ENCODE measurements at places on chromosomes 7 and 10. TPM values are rescaled to one million over a fixed set of nuclear protein-coding genes. Genes with fewer than 3 reads are reported as not detected.
A peak's percentile ranks its signal among the peaks of the same experiment; 100 is the strongest.

Gene IDI2
- total RNA-seq, result not detected

Gene SPDYE5
- total RNA-seq, result not detected

Gene GIMAP7
- total RNA-seq, result 28.6 TPM

Gene OR6B1
- not detected for total RNA-seq

Gene UTF1
- total RNA-seq, result not detected

Gene TDRD1
- 0.78 TPM for total RNA-seq

Gene PIK3CG
- total RNA-seq, result 11.8 TPM

DNA sequence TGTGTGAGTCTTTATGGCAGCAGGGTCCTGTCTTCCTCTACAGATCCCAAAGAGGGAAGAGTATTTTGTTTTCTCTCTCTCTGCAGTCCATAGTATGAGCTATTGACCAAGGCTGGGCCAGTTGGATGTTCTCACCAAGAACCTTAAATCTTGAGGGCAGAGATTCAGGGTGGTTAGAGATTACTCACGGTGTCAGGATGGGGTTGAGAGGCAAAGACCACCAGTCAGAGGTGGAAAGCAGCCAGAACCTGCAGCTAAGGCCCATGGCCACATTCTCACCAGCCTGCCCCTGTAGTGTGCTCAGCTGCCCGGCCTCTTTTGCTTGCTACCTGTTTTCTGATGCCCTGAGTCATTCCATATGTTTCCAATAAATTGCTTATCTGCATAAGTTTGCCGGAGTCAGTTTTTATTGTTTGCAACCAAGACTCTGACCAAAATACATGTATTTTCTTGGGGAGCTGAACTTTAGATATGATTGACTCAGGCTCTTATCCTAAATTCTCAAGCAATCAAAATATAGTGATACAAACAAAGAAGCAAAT is 67.0 kb downstream of the MAP3K8 start:
- no peak for DNase-seq

DNA sequence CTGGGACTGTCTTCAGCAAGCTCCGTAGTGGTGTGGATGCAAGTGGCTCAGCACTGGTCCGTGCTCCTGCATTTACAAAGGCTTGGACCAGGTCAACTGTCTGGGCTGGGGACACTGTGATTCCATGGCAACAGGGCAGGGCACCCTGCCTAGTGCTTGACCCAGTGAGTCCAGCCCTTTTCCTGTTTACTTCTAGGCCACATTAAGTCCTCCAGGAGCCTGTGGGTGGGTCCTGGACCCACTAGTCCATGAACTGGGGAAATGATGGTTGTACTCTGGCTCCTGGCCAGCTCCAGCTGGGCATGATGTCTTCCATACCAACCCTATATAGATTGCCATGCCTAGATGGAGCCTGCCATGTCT is 152.0 kb downstream of the RPS24 start:
- peak; percentile 71 for DNase-seq

GRCh38 chr10:107740962-107741690 is 576.6 kb upstream of the SORCS1 start:
- no peak for DNase-seq

DNA sequence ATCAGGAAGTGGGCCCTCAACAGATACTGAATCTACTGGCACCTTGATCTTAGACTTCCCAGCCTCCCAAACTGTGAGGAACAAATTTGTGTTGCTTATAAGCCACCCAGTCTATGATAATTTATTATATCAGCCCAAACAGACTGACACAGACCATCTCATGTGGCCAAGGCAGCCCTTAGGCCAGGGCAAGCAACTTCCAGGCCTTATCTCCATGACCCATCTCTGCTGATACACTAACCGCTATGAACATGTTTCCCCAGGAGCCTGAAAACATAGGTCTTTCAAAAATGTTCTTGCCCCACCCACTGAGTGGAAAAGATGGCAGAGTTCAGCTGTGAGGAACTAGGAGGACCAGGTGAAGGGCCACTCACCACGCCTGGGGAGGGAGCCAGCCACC is 3.2 kb upstream of the BLOC1S2 start:
- DNase-seq, result no peak

- DNase-seq, result no peak
Measured at GRCh38 chr10:84075226-84076046, 63.9 kb upstream of the GHITM start.

DNA sequence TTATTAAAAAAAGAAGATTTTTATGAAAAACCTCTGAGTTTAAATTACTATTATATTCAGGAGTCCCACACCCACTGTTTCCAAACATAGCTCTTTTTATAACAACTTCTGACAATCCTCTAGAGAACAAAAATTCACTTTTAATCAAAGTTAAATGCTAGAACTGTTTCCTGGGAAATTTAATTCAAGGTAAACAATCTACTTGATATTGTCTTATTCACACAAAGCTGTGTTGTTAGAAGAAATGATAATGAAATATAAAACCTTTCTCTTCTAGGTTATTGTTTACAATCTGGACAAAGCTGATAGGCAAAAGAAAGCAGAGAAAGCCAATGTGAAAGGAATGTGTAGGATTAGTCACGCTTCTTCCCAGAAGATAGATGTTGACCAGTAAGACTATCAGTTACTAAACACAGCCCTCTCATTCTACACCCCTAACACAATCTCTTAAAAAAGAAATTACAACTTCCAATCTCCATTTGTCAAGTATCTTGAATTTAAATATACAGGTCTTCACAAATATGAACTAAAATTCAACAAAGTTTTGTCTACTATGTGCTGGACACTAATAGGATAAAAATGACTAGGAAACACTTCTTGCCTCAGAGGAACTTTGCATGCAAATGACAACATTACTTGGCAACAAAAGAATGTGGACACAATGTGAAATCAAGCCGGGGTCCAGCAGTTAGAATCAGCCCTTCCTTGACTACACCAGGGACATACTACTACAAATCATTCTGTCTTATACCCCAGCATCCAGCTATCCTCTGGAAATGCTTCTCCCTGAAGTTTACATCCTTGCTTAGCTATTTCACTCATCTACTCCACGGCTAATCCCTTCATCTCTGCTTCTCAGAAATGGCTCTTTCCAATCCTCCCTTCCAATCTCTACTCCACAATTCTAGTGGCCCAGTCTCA is 123.7 kb downstream of the IMMP2L start:
- DNase-seq, result no peak

DNA sequence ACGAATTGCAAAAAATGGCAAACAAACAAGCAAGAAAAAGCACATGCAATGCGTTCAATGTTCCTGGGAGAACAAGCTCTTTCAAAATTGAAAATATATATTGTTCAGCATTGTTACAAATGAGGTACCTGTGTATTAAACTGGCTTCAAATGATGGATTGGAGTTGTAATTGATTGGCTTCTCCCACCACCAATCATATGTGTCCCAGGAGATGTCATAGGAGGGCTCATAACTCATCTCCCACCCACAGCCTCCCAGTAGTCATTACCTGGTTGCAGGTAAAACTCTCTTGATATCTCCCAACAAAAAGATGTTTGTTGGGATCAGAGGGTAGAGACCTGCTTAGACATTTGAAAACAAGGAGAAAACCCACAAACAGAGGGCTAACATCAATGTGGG is 302.9 kb downstream of the BAMBI start:
- DNase-seq, result no peak

DNA sequence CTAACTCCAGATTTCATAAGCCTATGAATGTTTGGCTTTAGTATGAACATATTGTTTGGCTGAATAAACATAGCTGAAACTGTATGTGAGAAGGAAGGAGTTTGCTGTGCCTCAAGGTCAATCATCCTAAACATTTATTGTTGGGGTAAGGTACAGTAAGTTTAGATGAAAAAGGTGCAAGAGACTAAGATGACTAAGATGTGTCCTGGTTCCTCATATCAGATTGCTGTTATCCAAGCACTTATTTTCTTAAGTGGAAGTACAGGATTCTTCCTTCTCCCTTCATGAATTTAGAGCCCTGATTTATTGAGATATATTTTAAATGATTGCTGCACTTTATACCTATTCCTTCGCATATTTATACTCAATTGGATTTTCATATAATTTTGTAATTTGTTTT is 12.2 kb downstream of the MDFIC start:
- no peak for DNase-seq

DNA sequence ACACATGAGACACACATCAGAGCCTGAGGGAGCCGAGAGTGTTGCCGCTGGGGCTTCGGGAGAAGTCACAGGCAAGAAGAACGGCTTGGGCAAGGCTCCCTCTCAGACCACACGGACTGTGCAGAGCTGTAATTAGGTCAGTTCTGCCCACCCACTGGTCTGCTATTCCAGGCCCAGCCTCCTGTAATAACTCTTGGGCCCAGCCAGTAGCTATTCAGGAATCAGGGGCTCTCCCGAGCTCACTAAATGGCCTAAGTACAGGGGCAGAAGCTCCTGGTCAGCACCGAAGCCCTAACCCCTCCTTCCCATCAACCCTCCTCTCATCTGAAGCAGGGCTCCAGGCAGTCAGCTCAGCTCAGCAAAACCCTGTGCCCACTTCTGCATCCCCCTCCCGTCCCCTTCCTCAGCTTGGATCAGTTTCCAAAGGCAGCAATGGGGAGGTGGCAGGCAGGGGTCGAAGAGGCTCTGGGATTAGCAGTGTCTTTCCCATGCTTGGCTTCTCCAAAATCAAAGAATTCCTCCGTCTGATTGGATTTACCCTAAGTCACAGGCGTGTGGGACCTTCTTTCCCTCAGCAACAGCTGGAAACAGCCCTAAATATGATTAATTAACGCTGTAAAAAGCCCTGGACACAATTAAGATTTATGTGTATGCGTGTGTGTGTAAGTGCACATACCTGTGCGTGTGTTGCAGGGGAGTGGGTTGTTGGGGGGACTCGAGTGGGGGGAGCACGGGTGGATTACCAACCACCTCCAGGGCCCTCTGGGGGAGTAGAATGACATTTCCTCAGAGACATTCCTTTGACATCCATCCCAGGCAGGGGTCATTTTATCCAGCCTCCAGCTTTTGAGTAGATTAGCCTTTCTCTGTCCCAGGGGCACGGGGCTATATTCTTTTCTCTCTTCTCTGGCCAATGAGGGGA is 48.4 kb upstream of the BTRC start:
- DNase-seq, result no peak

- peak; percentile 43 for DNase-seq
Measured at GRCh38 chr10:78909221-78909620, 159.5 kb upstream of the ZMIZ1 start.

DNA sequence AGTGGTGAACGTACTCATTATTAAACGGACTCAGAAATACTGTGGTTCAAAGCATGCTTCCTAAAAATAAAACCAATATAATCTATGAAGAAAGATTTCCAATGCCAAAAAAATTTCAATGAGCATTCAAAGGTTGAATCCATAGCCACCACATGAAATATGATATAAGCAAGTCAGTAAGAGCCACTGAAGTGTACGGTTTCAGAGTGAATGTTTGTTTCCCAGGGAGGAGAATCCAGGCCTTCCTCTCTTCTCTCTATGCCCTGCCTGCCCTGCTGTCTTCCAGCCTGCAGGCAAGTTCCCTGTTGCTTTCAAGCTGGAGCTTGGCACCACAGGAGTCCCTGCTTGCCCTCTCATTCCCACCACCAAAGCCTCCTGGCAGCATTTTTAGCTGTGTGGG is 1171.6 kb upstream of the C7orf33 start:
- DNase-seq, result no peak

DNA sequence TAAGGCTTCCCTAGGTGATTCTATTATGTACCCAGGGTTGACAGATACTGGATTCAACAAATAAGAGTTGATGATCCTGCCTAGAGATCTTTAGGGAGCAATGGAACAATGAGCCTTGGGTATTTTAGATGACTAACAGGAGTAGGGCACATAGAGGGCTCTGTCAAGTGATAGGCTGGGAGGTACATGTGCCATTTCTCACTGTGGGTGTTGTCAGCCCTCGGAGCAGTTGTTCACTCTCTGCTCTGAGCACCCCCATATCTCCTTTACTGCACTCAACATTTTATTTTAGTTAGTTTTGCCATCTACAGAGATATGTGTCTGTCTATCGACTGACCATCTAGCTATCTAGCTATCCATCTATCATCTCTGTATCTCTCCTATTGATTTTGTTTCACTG is 950.6 kb downstream of the TYW1 start:
- DNase-seq, result no peak

- DNase-seq, result no peak
Measured at GRCh38 chr7:90188281-90188680, 23.3 kb upstream of the STEAP2 start.

GRCh38 chr7:94888551-94888950 is 18.8 kb upstream of the PPP1R9A start:
- DNase-seq, result no peak
